ENCODE measurements at places on chromosomes 6 and 20.

- no peak for DNase-seq
Measured at GRCh38 chr20:25573288-25574251, 11.8 kb downstream of the NINL start.

GRCh38 chr6:34658605-34659265, 37.8 kb downstream of the ILRUN start:
- DNase-seq: no peak

- no peak for DNase-seq
Measured at GRCh38 chr6:139402876-139403386, 28.5 kb upstream of the CITED2 start.

DNA sequence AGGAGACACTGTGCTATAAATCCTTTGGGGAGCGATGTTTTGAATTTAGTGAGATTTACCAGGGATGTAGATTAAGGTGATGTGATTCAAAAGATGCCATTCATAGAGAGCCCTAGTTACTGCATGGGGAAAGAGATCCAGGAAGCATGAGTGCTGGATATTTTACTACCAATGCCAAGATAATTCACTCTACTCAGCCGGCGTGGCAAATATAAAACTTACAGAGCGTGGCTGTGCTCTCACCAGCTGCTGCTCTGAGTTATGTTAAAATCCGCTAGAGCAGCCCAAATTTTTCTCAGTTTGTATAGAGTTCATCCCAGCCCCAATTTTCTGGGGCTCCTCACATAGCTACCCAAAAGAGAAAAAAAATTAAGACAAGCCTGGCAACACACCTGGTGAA, 48.6 kb downstream of the BFSP1 start:
- peak; percentile 37 for DNase-seq

GRCh38 chr6:139940741-139941729, 566.6 kb upstream of the CITED2 start:
- no peak for DNase-seq

Measured in NCI-H1694 (cell line).